Aorta (tissue), 5 donors: ENCODE measurements at places on chromosomes 1 and 21. TPM values are rescaled to one million over a fixed set of nuclear protein-coding genes. Genes with fewer than 3 reads are reported as not detected.

- H3K36me3 ChIP-seq = no peaks in the 10 kb centered on the region
- DNase-seq = peak; percentile 64
- H3K4me1 ChIP-seq = no peaks in the 10 kb centered on the region
- H3K4me3 ChIP-seq = no peak overlapping the region
- H3K27me3 ChIP-seq = no peaks in the 10 kb centered on the region
Measured at GRCh38 chr1:227761621-227762230, 26.5 kb downstream of the SNAP47 start.

DNA sequence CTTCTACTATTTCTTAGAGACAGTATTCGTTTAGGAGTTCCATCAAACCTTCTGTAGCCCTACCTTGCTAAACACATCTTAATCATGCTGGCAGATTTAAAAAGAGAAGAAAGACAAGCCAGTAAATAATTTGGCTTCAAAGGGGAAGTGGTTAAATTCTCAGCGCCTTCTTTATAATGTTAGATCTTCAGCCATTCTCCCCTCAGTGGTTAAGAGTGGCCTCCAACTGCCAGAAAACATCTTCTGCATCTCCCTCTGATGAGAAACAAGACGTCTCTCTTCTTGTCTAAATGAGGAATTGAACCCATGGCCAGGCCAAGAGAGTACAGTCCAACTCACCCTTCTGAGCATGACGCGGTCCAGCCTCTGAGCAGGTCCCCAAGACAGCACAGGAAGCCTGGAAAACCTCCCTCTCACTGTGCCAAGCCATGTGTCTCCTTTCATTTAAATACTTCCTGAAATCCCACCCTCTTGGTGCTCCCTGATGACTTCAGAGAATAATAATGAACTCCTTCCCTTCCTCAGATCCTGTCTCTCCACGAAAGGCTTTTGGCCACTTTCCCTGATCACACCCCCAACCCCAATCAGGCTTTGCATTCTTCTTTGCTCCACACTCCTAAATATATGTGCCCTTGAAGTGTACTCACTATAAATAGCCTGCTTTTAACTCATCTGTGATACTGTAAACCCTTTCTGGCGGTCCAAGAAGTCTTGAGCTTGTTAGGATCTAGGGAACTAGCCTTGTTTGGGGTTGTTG, 16.4 kb upstream of the LRRC52 start:
- H3K27me3 ChIP-seq = no peaks in the 10 kb centered on the region
- H3K4me3 ChIP-seq = no peak overlapping the region
- H3K36me3 ChIP-seq = no peaks in the 10 kb centered on the region

LAMB3 gene
- 3.9 TPM for total RNA-seq

LPAR3 gene
- 0.33 TPM for total RNA-seq
